ENCODE measurements at places on chromosomes 1 and 21.

DNA sequence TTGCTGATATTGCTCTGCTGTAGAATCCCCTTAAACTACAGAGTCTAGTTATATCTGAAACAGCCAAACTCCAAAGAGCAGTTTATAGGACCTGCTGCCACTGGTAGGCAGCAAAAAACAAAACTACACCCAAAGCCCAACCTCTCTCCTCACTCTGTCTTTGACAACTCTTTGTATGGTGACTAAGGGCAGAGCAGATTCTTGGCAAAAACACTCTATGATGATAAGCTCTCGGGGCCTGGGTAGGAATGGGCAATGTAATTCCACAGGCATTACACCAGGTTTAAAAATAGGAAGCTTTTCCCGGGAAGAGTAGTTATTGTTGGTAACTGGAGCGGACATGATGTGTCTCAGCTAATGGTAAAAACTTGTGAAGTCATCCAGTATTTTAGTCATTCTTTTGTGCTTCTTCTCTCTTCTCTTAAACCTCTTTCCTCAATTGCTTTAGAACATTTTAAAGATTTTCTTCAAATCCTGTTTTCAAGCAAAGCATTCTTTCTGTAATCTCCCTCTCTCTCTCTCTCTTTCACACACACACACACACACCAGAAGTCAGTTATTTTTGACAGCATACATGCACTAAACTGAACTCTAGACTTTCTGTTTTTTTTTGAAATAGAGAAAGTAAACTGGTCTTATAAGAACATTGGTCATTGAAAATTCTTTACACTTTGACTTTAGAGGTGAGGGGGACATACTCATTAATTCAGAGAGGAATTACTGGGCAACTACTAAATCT, 193.5 kb downstream of the PAPPA2 start:
- no peak for DNase-seq

GRCh38 chr1:180415985-180416633, 86.3 kb downstream of the ACBD6 start:
- DNase-seq, result peak; percentile 49

- no peak for DNase-seq
Measured at GRCh38 chr1:115978292-115978941, 2.1 kb downstream of the SLC22A15 start.

DNA sequence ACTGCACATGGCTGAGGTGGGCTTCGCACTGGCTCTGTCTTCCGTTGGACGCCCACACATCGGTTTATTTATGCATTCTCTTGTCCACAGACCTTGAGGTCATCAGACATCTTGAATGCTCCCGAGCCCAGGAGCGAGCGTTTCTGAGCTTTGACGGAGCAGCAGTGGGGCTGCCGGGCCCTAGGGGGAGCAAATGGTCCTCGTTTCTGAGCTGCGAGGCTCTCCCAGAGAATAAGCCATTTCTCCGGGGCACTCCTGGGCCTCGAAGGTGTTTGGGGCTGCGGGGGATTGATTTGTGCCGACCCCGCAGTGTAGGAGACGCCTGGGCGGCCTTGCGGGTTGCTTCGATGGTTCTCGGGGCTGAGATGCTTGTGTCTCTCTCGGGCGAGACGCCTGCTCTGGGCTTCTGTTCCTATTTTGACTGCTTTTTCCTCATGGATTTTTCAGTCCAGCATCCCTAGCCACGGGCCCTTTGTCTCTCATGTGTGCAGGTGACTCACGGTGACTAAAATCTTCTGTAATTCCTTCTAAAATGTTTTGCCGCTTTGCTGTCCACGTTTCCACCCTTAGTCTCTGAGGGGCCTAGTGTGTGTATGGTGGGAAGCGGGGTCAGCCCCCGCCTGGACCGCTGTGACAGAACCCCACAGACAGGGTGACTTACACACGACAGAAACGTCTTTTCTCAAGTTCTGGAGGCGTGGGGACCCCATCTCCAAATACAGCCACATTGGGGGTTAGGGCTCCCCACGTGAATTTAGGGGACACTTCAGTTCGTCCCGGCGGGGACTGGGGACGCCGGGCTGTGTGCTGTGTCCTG, 62.1 kb downstream of the FAAP20 start:
- DNase-seq, result peak; percentile 62

DNA sequence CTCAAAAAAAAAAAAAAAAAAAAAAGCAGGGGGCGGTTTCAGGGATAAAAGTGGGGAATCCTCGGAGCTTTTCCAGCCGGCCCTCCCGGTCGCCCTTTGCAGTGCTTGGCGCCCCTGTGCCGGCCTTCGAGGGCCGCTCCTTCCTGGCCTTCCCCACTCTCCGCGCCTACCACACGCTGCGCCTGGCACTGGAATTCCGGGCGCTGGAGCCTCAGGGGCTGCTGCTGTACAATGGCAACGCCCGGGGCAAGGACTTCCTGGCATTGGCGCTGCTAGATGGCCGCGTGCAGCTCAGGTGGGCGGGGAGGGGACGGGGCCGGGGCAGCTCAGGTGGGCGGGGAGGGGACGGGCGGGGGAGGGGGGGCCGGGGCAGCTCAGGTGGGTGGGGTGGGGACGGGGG, 25.3 kb downstream of the RNF223 start:
- no peak for DNase-seq
